Esophagus squamous epithelium (tissue), 5 donors: ENCODE measurements at places on chromosomes 7 and 10. TPM values are rescaled to one million over a fixed set of nuclear protein-coding genes. Genes with fewer than 3 reads are reported as not detected.
A peak's percentile ranks its signal among the peaks of the same experiment; 100 is the strongest.

Gene GIMAP6
- total RNA-seq, result 30.1 TPM

Gene FKBP6
- not detected for total RNA-seq

Gene KCNIP2
- total RNA-seq, result not detected

Gene LRRN3
- total RNA-seq, result 1.7 TPM

DNA sequence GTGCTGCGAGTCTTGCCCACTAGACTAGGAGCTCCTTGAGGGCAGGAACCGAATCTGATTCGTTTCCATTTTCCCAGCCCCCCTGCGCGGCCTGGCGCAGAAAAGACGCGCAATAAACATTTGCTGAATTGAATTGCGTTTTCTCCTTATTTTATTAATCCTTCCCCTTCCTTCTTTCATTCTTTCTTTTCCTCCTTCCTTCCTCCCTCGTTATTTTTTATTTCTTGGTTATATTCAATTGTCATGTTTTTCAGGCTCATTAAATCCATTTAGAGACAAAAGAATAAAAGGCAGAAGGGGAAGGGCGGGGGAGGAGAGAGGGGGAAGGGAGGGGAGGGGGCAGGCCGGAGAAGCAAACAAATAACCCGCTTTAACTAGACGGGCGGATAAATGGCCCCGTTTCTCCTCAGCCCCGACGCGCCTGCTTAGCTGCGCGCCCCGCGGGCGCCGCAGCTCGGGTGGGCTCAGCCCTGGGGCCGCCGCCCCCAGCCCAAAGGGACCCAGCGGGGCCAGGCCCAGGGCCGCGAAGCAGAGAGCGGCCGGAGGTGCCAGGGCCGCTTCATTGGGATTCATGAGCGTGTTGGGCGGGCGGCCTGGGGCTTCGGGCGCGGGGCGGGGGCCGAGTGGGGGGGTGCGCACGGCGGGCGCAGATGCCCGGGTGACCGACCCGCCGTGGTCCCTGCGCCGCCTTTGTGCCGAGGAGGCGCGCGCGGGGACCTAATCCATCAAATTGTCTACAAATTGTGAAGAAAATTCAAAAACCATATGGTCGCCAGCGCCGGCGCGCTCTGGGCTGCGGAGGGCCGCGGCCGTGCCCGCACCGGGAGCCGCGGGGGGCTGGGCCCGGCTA is 5.0 kb downstream of the LBX1 start:
- H3K27ac ChIP-seq, result no peak overlapping the region
- no peaks in the 10 kb centered on the region for H3K36me3 ChIP-seq
- DNase-seq, result no peak
- H3K4me3 ChIP-seq, result peak overlapping the region; percentile 62

- DNase-seq, result no peak
- H3K27me3 ChIP-seq, result no peaks in the 10 kb centered on the region
- H3K36me3 ChIP-seq, result peaks cover 24% of the 10 kb centered on the region
- peak overlapping the region; percentile 73 for H3K27ac ChIP-seq
- H3K4me3 ChIP-seq, result no peak overlapping the region
Measured at GRCh38 chr7:128867842-128868623, 5.4 kb downstream of the ATP6V1F start.

Gene HEPACAM2
- not detected for total RNA-seq

Gene SFTPA1
- total RNA-seq, result not detected
